ENCODE measurements at places on chromosomes 4 and X.

GRCh38 chr4:35695421-35695820, 548.9 kb downstream of the ARAP2 start:
- DNase-seq = no peak

GRCh38 chr4:8742546-8742945, 129.1 kb downstream of the HMX1 start:
- DNase-seq = no peak

GRCh38 chr4:63637270-63637669, 772.0 kb downstream of the TECRL start:
- DNase-seq = no peak

DNA sequence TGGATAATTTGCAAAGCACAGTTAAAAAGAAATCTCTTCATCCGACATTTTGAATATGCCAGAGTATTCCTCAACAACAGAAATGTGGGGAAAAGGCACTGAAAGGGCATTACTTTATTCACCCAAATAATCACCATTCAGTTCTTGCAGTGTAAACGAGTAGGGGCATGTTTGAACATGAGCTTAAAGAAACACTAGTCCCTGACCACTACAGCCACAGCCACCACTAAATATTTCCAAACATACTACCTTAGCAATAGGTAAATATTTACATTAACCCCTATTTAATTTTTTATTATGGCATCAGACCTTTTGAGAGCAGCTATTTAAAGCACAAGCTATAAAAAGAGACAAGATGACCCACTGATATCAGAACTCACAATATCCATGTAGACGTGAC, 27.6 kb downstream of the MCF2 start:
- peak; percentile 5 for DNase-seq

- DNase-seq = no peak
Observed at GRCh38 chr4:40256329-40256728, 59.5 kb downstream of the RHOH start.

DNA sequence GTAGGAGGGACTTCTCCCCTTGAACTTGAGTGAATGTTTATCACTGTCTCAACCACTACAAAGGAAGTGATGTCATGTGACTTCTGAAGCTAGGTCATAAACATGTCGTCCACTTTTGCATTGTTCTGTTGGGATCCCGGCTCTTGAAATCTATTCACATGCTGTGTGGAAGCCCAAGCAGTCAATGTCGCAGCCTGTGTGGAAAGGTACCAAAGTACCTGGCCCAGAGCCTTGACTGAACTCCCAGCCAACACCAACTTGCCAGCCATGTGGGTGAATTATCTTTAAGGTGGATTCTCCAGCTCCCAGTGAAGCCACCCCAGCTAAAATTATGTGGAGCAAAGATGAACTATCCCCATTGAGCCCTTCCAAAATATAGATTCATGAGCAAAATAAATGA, 85.0 kb upstream of the USP38 start:
- DNase-seq = peak; percentile 10

GRCh38 chrX:54182864-54183613, at the start of gene FAM120C:
Gene FAM120C, minus strand, starts transcription at chrX:54183254. Its CDS starts 56 bp downstream, at chrX:54183198.
- peak; percentile 90 for DNase-seq

GRCh38 chrX:45592101-45592500, 391.4 kb upstream of the DIPK2B start:
- DNase-seq = peak; percentile 51

DNA sequence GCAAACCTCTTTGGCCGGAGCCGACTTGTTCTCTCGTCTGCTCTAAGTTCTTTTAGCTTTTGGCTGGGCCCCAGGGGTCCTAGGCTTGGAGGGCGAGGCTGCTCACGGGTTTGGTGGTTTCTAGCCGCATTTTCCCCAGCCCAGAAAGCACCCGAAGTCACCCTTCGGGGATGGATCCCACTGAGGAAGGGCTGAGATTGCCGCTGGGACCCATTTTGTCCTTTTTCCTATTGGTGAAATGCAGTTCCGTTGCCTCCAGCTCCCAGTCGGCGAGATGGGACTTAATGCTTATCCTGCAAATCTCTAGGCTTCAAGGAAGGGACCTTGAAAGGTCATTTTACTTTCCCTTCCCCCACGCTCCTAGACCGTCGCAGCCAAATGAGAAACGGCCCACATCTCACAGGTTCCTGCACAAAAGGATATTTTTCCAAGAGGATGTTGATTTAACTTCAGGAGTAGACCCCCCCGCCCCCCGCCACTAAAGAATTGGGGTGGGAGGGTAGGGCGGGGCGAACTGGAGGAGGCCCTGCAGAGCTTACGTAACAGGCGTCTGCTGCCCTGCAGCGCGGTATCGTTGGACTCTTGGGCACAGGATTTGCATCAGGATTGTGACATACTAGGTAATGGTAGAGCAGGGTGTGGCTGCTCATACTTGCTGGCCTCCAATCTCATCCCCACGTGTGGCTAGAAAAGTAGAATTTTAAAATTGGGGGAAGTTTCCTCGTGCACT, 564 bp downstream of the PGK1 start:
- peak; percentile 69 for DNase-seq

- DNase-seq = no peak
Observed at GRCh38 chr4:102392033-102392744, 46.9 kb upstream of the SLC39A8 start.

DNA sequence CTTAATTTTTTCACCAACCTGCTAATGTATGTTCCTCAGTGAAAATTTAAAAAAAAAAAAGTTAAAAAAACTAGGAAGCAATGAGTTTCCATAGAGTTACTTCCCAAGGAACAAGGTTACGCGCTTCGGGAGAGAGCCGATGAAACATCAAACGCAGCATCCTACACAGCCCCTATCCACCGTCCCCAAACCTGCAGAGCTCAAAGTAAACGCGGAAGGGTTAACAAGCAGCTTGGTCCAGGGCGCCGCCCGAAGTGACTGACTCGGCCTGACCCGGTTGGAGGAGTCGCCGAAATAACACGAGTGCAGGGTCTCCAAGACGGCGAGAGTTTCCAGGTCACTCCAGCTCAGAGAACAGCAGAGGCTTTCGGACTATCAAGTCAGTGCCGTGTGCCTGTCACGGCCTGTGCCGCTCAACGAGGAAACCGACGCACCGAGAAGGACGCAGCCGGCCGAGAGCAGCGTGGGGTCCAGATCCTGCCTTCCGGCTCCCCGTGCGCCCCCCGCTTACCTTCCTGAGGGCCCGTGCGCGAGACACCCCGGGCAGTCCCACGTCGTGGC, 512 bp downstream of the NOP14 start:
- peak; percentile 87 for DNase-seq

Data from DMS53 (cell line).